Fibroblast of skin of abdomen (primary cell): ENCODE measurements at places on chromosomes 16 and 17.

- no peak for DNase-seq
Observed at GRCh38 chr17:76498876-76499251, 2.4 kb downstream of the RHBDF2 start.

DNA sequence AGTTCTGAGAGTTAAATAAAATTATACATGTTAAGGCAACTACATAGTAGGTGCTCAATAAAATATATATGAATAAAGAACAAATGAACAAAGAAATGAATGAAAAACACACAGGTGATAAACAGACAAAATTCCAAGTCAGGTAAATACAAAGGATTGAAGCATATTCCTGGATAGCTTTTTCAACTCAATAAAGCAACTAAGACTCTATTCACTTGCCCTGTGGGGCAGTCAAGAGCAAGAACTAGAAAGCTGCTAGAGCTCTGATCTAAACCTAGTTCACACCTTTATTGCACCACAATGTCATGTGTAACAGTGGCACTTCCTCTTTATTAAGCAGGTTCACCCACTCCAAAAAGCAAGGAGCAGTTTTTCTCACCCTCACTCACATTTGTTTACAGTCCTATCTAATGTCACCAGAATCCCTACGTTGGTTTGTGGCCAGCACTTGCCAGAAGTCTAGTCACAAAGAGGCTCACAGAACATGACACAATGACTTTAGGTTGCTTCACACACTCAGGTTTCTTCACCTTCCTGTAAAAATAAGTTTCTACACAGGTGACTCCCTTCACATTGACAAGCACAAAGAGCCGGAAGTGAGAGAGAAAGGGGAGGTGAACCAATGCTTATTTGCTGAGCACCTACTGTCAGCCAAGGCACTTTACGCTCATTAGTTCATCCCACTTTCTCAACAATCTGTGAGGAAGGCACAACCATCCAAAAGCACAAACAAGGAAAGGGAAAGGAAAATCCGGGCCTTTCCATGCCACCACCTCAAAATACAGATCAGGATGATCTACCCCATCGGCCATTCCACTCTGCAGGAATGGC lies 70.8 kb downstream of the XPO6 start:
- DNase-seq, result no peak

DNA sequence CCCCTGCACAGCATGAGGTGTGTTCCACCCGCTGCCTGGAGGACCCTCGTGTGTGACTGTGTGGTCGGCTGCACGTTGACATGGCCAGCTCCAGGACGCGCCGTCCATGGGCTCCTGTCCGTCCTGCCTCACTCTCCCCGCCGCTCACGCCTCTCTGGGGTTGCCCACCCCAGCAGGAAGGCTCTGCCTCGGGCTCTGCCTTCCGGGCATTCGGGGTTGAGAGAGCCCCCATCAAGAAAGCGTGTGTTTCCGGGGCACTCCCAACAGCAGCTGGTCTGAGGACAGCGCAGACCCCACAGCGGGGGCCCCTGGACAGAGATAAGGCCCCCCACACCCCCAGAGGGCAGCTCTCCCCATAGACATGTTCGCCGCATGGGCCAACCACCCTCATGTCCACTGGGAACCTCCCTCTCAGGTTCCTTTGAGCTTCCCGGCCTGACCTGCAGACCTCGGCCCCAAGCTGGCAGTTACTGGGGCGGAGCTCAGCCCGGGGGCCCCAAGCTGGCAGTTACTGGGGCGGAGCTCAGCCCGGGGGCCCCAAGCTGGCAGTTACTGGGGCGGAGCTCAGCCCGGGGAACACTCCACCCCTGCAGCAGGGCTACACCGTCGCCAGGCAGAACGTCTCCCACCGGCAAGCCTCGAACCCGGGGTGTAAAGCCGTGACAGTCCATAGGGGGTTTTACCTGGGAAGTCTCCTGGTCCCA lies 8.4 kb upstream of the PIEZO1 start:
- DNase-seq, result no peak

GRCh38 chr17:12545877-12546513 lies 119.7 kb upstream of the MYOCD start:
- peak; percentile 51 for DNase-seq

- DNase-seq, result no peak
Observed at GRCh38 chr17:37492167-37492566, 2.5 kb downstream of the DUSP14 start.

DNA sequence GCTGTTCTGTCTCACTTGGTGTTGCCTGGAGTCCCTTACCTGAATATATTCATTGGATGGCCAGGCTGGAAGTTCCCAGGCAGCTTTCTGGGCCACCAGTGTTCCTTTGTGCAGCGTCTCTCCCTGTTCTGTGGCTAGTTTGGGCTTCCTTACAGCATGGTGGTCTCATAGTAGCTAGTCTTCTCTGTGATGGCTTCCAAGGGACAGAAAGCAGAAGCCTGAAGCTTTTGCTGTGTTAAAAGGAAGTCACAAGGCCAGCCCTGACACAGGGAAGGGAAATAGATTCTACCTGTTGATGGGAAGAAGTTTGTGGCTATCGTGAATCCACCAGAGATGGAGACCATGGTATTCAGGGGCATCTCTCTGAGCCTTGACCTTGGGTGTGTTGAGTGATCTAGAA lies 34.6 kb downstream of the PLCG2 start:
- DNase-seq, result no peak

- DNase-seq, result peak; percentile 73
Observed at GRCh38 chr17:43720311-43721060, 38.1 kb downstream of the SOST start.

DNA sequence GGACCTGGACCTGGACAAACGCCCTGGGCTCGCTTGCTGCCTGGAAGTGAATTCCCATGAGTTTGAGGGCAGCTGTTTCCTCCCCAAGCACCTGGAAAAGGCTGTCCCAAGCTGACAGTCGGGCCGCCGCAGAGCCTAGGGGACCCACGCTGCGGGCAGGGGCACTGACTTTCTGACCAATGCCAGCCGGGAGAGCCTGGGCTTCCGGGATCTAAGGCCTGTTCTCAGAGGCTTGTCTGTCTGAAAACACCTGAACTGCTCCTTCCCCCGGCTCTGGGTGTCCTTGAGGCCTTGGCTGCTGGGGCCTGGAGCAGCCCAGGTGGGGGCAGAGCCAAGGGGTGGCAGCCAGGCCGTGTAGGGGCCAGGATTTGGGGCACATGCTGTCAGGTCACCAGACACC lies 72.6 kb downstream of the LMF1 start:
- no peak for DNase-seq
